ENCODE measurements at places on chromosomes 4 and X.

DNA sequence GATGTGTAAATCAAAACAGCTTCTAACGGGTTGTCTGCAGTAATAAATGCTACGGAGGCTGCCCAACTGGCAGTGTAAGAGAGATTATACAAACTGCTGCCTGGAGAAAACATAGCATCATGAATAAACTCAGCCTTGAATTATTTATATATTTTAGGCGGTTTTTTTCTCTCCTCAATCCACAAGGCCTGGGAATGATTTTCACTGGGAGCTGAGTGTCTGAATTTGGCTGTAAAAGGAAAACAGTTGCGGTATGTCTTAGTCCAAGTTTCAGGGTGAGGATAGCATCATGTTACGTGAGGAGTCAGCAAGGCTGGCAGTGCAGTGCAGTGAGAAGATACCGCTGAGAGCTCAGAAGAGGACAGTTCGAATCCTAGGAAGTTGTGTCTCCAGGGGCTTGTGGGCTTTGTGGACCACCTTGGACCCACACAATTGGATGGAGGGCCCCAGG, 291.5 kb upstream of the BOD1L1 start:
- DNase-seq, result peak; percentile 97

DNA sequence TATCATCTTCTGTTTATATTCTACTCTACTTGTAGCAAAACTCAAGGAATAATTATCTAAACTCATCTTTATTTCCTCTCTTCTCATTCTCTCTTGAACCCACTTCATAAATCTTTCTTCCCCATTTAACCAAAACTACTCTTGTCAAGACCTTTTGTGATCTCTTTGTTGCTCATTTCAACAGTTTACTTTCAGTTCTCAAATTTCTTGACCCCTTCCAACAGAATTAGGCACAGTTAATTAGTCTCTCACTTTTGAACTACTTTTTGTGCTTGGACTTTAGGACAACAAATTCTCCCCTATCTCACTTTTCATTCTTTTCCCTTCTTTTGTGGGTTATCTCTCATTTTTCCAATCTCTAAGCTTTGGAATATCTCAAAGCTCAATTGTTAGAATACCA, 27.4 kb upstream of the CAMK2D start:
- no peak for DNase-seq

GRCh38 chrX:136021903-136022302, 36.7 kb downstream of the SLC9A6 start:
- no peak for DNase-seq

- DNase-seq, result no peak
Observed at GRCh38 chr4:55498051-55498450, 48.7 kb downstream of the CLOCK start.

GRCh38 chrX:14095702-14096101, 66.0 kb upstream of the GEMIN8 start:
- DNase-seq, result peak; percentile 34

DNA sequence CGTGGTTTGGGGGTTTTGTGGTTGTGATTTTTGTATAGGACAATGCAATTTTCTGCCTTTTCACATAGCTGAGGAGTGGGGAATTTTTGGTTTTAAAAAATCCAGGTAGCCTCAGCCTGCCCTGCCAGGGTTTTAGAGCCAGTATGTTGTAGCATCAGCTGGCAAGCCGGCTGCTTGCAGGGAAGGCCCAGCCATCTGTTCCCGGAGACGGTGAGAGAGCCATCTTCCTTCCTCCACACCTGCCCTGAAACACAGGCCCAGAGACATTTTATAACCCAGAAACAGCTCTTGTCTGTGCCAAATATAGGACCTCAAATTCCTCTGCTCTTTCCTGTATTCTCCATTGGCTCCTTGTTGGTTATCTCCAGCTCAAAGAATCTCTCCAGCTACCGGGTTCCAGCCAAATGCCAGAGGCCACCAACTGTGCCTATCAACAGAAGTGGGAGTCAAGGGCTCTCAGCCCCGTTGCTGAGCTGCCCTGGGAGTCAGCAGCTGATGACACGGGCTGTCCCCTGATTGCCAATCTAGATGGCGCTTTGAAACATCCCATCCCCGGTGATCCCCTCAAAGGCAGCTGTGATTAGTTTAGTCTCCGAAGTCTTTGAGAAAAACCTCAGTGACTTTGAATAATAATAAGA, 595.2 kb downstream of the MID1IP1 start:
- DNase-seq, result no peak

DNA sequence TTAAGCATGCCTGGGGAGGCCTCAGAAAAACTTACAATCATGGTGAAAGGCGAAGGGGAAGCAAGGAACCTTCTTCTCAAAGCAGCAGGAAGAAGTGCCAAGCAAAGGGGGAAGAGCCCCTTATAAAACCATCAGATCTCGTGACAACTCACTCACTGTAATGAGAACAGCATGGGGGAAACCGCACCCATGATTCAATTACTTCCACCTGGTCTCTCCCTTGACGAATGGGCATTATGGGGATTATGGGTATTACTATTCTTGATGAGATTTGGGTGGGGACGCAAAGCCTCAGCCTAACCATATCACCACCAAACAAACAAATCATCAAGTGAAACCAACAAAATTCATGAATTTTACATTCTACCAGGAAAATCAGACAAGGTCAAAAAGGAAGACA, 76.7 kb upstream of the TAB3 start:
- DNase-seq, result no peak

GRCh38 chrX:33721927-33722326, 410.2 kb downstream of the FAM47A start:
- DNase-seq, result no peak

- no peak for DNase-seq
Observed at GRCh38 chr4:44777115-44777514, 50.8 kb upstream of the GNPDA2 start.

DNA sequence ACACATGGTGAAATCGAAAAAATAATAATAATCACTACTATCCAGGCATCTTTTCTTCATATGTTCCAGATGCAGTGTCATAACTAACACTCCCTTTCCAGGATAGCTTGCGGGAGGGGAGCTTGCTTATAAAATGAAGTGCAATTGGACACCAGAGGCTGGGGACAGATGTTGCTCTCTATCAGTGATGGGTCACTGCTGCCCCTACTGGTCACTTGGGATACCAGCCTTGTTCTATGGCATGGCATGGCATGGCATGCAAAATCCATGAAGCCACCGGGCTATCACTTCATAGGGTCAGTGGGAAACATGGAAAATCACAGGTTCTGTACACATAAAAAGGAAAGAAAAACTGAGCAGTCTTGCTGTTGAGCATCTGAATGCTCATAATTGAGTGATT, 168.1 kb downstream of the GLRA2 start:
- DNase-seq, result no peak

DNA sequence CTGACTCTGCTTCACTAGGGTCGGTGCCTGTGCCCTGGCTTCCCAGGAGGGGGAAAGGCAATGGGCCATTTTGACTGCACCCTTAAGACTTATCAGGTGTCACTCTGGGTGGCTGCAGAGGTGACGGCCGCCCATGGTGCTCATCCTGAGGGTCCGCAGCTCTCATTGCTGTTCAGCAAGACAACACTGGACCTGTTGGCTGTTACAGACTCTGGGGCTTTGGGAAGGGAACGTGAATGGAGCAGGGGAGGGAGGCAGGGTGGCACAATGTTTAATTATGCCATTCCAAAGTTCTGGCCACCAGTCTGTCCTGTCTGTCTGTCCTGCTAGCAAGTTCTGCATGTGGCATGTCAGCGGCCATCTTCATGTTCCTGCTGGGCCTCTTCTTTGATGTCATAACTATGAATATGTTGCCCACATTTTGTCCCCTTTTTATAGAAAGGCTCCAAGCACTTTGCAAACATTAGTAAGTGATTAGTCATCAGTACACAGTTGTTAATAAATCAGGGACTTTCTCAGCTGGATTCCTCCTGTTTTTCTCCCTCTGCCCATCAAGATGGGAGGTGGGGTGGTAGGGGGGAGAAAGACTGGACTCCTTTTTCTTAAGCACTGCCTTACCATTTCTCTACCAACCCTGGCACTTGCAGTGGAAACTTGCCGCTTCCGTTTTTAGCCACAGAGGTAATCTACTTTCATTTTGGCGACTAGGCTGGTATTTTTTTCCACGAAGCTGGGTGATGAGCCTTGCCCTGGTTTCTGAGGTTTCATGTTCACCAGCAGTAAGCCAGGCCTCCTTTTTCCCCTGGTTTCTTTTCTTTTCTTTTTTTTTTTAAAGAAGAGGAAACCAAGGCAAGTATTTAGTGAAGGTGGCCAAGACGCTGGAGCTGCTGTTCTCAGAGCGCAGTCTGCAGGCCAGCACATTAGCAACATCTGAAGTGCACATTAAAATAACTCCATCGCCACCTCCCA, 88.6 kb upstream of the TRIM2 start:
- DNase-seq, result peak; percentile 42

- no peak for DNase-seq
Observed at GRCh38 chrX:16445166-16445752, 204.7 kb upstream of the S100G start.

DNA sequence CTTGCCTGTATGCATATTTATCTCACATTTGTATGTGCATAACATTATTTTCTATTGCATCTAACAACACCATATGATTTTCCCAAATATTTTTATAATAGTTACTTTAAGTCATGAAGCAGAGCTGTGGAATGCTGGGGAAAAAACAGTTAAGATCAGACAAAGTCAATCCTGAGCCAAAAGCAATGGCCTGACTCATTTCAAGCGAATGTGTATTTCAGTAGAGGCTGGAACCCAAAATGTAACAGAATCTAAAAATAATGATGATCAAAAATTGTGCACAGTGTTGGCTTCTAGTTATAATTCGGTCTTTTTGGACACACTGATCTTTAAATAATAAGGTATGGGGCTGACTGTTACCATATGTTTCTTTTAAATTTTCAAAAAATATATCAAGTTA, 516.2 kb upstream of the ADGRL3 start:
- peak; percentile 68 for DNase-seq

DNA sequence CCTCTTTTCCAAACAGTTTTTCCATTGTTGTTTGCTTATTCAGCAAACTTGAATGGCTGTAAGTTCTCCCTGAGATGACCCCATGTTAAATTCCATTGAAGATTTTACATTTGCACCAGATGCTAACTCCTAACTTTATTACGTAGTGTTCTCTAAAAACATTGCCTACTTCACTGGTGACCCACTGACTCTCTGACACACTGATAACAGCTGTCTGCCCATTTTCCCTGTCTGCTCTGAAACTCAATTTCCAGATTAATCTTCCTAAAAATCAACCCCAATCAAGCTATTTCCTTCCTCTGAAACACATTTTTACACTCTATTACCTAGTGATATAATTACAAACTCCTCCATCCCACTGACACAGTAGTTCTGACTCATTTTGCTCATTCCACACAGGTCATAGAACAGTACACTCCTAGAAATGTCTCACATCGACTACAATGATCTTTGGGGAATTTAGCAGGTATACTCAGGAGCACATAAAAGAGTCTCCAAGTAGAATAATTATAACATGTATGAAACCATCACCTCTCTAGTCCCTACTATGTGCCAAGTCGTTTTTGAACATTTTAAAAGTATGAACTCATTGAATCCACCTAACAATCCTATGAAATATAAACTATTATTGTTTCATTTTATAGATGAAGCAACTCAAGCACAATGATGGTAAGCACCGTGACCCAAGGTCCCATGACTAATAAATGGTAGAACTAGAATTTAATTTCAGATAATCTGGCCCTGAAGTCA, 210.9 kb downstream of the SLIT2 start:
- no peak for DNase-seq

- DNase-seq, result no peak
Observed at GRCh38 chr4:57042711-57043169, 64.0 kb downstream of the POLR2B start.

- DNase-seq, result peak; percentile 26
Observed at GRCh38 chr4:124343661-124344171, 368.8 kb downstream of the ANKRD50 start.

DNA sequence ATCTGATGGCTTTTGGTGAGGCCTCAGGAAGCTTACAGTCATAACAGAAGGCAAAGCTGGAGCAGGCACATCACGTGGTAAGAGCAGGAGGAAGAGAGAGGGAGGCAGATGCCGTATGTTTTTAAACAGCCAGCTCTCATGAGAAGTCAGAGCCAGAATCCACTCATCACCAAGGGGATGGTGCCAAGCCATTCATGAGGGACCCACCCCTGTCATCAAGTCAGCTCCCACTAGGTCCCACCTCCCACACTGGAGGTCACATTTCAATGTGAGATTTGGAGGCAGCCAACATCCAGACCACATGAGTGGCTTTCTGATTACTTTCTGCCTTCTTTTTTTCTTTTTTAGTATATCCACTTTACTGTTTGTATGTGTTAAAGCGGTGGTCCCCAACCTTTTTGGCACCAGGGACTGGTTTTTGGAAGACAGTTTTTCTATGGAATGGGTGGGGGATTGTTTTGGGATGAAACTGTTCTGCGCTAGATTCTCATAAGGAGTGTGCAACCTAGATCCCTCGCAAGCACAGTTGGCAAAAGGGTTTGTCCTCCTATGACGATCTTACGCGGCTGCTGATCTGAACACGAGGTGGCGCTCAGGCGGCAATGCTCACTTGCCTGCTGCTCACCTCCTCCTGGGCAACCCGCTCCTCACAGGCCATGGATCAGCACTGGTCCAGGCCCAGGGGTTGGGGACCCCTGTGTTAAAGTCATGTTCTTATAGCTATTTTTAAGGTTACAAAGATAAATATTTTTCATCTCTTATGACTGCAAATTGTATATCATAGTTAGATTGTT, 61.7 kb downstream of the SLIT2 start:
- no peak for DNase-seq

DNA sequence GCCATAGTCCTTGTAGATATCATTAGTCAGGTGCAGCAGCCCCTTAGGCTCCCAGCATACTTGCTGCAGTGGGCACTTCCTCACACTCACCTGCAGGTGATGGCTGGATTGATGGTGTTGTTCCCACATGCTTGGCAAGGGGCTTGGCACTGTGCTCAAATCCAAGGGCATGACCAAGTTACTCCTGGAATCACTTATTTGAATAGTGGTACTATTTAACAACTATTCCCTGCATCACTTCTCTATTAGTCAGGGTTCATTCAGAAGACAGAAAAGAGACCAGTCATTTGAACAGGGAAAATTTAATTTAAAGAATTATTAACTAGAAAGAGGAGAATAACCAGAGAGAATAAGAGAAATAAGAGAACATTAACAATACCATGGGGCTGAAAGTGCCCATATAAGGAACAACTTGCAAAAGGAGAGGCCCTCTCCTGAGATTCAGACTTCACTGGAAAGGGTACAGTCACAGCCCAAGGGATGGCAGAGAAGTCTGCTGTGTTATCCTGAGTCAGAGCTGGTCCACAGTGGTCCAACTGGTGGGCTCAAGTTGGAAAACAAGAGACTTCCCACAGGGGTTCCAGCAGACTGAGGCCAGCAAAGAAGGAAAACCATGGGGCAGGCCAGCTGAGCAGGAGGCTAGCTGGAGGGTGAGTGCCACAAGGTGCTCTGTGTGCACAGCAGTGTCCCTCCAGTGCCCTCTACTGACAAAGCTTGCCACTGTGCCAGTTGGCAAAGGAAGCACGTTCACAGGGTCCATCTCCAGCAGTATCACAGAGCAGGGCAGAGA, 9.8 kb downstream of the SPP1 start:
- DNase-seq, result peak; percentile 24

DNA sequence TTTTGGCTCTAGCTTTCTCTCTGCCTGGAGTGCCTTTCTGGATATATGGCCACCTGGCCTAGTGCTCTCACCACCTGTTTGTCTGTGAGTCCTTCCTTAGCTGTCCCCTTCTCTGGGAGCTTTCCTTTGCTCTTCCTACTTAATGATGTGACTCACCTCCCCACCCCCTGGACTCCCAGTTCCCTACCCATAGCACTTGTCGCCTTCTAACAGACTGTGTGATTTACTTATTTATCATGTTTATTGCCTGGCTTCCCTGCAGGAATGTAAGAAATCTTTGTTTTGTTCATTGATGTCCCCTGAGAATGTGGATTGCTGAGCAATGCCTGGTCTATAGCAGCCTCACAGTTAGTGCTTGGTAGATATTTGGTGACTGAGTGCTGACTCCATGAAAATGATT, 18.9 kb downstream of the ADD1 start:
- DNase-seq, result peak; percentile 62

Measured in GM04504 (cell line).